ENCODE measurements at places on chromosomes 3 and 15.

- DNase-seq, result no peak
Measured at GRCh38 chr3:147299656-147300055, 106.7 kb downstream of the ZIC4 start.

- DNase-seq, result no peak
Measured at GRCh38 chr3:93931597-93932229, 42.0 kb downstream of the PROS1 start.

GRCh38 chr15:78991879-78992278 lies 47.0 kb upstream of the CTSH start:
- DNase-seq, result no peak

DNA sequence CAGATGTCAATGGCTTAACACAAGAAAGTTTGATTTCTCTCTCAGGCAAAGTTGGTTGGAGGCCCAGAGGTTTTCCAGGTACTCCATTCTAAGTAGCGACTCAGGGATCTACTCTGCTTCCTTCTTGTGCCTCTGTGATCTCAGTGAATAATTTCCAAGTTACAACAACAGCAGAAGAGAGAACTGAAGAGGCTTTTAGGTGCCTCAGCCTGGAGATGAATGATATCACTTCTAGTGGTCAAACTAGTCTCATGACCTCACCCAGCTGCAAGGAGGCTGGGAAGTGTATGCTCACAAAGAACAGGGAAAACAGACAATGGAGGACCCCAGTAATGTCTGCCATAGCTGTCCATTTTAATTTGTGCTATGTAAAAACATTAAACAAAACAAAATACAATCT lies 4.6 kb upstream of the PRICKLE2 start:
- no peak for DNase-seq

DNA sequence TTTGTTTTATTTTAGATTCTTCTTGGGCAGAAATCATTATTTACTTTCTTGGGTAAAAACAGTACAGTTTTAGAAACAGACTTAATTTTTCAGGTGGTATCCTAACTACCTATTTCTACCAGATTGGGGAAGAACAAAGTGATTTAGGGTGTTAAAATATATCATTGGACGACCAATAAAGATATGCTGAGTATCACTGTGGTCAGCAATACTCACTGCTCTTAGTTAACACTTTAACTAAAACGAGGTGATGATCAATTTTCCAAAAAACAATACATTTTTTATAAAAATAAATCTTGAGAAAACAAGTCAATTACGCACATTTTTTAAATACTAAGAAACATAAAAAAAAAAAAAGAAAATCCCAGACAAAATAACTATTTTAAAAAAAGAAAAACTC lies 3.6 kb downstream of the COPS2 start:
- no peak for DNase-seq

- DNase-seq, result no peak
Measured at GRCh38 chr15:85314633-85315032, 65.8 kb upstream of the AKAP13 start.
